ENCODE measurements at places on chromosomes 2 and 18. TPM values are rescaled to one million over a fixed set of nuclear protein-coding genes. Genes with fewer than 3 reads are reported as not detected.
A peak's percentile ranks its signal among the peaks of the same experiment; 100 is the strongest.

POTEI gene
- 0.03 TPM for total RNA-seq

GRCh38 chr2:33024758-33025157 is 78.0 kb downstream of the LTBP1 start:
- no peak for DNase-seq

DNA sequence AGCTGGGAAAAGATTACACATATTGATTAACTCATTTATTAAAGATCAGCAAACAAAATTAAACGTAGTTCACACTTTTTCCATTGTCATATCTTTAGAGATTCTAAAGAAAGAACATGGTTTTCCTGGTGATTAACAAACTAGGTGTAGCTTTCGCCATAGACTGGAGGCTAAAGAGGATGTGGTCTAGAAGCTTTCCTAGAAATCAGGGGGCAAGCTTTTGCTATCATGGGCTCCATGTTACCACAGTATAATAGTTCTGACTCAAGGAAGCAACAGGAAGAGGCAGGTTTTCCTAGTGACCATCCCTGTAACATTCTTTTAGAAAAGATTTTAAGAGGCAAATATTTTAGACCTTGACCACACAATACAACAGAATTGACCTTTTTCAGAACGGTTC is 232.7 kb downstream of the METTL4 start:
- no peak for DNase-seq

- no peak for DNase-seq
These were observed 341.1 kb downstream of the BCL11A start for GRCh38 chr2:60212181-60212945.

GRCh38 chr2:214960677-214961076 is 151.2 kb upstream of the BARD1 start:
- no peak for DNase-seq

- no peak for DNase-seq
These were observed 127.5 kb upstream of the DAPL1 start for GRCh38 chr2:158667586-158667985.

- no peak for DNase-seq
These were observed 295.5 kb downstream of the ZNF521 start for GRCh38 chr18:25056429-25056828.

ONECUT2 gene
- 173 TPM for total RNA-seq

DNA sequence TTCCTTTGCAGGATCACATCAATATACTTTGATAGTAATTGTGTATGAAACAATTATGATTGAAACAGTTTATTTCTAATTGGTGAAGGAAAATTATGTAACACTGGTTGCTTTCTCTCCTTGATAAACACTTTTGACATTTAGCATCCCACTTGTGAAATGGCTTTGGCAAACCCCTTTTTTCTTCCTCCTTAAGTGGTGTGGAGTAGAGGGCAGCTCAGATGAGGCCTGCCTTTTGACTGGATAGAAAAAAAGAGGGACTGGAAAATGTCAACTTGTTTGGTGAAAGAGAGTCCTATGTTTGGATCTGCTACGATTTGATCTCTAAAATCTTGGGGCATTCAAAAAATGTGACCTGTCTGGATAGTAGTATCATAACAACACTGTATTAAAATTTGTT is 318.3 kb downstream of the MEIS1 start:
- DNase-seq = no peak

DNA sequence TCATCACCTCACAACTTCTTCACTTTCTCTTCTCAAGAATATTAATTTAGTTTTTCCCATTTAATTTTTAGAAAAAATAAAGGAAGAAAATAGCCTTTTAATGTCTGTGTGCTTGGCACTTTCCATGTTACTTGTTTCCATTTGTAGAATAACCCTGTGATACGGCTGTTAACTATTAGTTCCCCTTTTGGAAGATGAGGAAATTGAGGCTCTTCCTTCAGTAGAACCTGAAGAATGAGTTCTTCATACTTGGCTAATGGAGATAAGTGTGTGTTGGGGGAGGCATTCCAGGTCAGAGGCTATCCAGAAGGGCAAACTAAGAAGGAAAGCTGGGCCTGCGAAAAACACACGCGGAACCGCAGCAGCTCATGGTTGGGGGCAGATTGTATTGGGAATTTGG is 38.3 kb downstream of the ZNF532 start:
- no peak for DNase-seq

DNA sequence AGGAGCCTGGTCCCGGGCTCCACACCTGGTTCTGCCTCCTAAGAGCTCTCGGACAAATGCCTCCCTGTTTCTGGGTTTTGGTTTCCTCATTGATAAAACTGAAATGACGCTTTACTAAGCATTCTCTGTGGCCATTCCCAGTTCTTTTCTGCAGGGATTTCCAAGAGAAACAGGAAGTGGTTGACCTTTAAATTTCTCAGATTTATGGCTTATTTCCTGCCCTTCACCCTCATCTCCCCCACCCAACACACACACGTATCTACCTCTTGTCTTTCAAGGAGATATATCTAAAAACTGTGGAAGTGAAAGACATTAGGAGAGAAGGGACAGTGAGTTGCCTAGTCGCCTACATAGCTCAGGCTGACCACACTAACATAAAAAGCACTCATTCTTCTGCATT is 53.0 kb downstream of the PIEZO2 start:
- DNase-seq = no peak

DNA sequence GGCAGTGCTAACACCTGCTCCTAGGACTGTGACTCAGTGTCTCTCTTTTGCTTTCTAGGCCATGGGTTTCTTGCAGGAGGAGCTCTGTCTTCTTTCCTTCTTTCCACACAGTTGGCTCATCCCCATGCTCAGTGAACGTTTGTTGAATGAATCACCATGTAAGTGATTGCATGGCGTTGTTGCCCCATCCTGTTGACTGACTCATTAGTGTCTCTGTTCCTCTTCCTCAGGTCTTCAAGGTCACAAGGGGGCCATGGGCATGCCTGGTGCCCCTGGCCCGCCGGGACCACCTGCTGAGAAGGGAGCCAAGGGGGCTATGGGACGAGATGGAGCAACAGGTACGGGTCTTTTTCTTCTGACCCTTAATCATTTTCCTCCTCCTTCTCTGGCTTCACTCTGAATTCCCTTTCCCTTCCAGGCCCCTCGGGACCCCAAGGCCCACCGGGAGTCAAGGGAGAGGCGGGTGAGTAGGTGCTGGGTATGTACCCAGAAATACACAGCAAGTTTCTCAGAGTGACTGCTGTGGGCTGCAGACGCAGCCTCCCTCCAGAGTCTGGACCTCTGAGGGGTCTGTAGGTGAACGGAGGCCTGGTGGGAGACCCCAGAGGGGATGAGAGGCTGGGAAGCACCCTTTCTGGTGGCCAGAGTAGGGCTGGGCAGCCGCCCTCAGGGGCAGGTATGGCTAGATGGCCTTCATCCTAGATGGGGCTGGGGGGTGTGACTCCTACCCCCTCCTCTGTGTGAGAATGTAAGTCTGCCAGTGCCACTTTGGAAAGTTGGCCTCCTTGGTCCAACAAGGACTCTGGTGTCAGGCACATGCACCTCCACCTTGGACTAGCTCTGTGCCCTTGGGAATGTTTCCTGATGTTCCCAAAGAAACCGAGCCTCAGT is 32.4 kb downstream of the MARCO start:
- peak; percentile 8 for DNase-seq

- no peak for DNase-seq
These were observed 18.9 kb downstream of the PTPN18 start for GRCh38 chr2:130374587-130375290.

DNA sequence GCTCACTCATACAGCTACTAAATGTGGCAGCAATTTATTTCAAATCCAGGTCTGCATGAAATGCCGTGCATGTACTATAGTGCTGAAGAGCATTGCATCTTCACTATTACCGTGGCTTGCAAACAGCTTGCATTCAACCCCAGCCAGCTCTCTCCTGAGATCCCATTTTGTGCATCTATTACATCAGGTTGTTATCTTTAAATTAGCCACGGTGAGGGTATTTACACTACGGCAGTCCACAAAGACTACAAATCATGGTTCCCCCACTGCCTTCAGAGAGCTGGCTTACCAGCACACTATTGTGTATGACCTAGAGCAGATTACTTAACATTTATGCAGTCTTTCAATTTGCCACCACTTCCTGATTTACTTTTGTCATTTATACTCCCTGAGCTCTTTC is 621.3 kb upstream of the LRATD1 start:
- DNase-seq = no peak

GRCh38 chr2:232521959-232522622 is 1.9 kb downstream of the PRSS56 start:
- peak; percentile 47 for DNase-seq

- no peak for DNase-seq
These were observed 749.6 kb upstream of the VRK2 start for GRCh38 chr2:57296795-57297517.

GRCh38 chr2:191166111-191166755 is 15.4 kb upstream of the STAT4 start:
- DNase-seq = no peak

- DNase-seq = no peak
These were observed 112.5 kb downstream of the NCK2 start for GRCh38 chr2:105857076-105857740.

LIMS1 gene
- 64.1 TPM for total RNA-seq

DNA sequence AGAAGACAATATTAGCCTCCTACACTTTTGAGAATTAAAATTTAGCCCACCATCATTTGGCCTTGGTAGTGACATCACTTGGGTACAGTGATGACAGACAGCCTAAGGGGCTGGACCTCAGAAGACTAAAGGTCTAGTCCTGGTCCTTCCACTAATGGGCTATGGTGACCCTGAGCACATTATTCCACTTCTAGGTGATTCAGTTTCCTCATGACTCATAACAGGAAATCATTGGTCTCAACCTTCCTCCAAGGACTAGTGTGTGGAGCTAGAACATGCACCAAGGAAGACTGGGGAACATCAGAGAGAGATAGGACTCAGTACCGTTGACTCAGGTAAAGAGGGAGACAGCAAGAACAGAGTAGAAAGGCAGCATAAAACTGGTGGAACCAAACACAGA is 64.0 kb downstream of the TFCP2L1 start:
- DNase-seq = no peak
